ENCODE measurements at places on chromosomes 3 and 15.

DNA sequence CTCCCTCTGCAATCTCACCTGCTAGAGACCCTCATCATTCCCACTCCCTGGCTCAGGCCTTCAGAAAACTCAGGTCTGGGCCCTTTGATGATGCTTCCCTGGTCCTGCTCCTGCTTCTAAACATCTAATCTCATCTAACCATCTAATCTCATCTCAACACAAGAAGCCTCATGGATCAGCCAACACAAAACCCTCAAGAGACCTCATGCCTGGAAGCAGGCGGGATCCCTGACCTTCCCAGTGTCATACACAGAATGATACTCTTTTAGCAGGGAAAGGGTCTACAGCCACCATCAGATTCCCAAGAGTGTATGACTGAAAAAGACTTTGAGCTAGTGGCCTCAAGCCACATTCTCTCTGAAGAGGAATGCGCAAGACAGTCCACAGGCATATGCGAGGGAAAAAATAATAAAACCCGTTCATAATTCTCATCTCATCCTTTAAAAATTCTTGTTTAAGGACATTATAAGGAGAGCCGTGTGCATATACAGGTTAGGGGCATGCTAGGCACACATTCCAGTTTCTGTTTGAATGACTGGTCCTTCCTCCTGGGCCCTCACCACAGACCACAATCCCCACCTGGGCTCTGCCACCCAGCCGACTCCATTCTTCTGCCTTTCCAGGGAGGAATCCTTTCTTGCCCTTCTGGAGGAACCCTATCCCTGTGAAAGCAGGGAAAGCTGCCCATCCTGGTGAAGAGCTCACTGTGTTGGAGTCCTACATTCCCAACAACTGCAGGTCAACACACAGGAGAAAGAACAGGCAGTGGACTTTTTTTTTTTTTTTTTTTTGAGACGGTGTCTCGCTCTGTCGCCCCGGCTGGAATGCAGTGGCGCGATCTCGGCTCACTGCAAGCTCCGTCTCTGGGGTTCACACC, 2.2 kb downstream of the ZXDC start:
- peak; percentile 3 for DNase-seq
- peaks cover 33% of the 10 kb centered on the region for H3K4me1 ChIP-seq
- no peak overlapping the region for H3K4me3 ChIP-seq
- no peaks in the 10 kb centered on the region for H3K27me3 ChIP-seq
- H3K27ac ChIP-seq: no peak overlapping the region

- no peak overlapping the region for H3K27ac ChIP-seq
- H3K36me3 ChIP-seq: no peaks in the 10 kb centered on the region
- no peak overlapping the region for H3K4me3 ChIP-seq
- H3K4me1 ChIP-seq: peaks cover 20% of the 10 kb centered on the region
These were observed 303.1 kb downstream of the RPLP1 start for GRCh38 chr15:69755551-69756310.

DNA sequence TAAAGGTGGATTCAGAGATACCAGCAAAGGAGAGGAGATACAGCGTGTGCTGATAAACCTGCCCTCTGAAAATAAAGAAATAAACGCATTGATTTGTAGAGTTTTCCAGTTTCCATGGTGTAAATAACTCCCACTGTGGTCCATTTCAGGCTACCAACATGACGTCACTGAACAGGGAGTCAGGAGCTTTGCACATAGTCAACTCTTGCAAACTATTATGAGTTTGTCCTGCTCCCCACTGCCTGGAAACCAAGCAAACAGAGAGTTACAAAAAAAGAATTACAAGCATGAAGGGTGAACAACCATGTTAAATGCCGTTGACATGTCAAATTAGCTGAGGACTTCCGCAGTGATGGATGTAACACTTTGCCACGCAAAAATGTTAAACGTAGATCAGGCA, 70.4 kb upstream of the GATA2 start:
- H3K27me3 ChIP-seq: peaks cover 77% of the 10 kb centered on the region
- no peak overlapping the region for H3K27ac ChIP-seq
- peaks cover 7% of the 10 kb centered on the region for H3K4me1 ChIP-seq
- no peaks in the 10 kb centered on the region for H3K36me3 ChIP-seq
- no peak overlapping the region for H3K4me3 ChIP-seq

GRCh38 chr15:87579537-87579936, 677.0 kb downstream of the NTRK3 start:
- no peaks in the 10 kb centered on the region for H3K27me3 ChIP-seq
- H3K27ac ChIP-seq: no peak overlapping the region
- no peaks in the 10 kb centered on the region for H3K4me1 ChIP-seq

DNA sequence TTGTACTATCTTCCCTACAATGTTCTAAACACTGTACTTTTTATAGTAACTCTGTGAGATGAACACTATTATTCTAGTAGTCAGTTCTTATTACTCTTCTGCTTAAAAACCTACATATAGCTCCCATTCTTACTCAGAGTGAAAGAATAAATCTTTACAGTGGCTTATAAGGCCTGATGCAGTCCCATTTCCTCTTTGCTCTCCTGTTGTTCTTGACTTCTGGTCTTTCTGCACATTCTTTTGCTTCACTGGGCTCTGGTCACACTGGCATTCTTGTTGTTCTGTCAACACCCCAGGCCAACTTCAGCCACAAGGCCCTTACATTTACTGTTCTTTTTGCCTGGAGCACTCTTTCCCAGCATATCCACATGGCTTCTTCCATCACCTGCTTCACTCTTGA, 58.2 kb upstream of the TP63 start:
- DNase-seq: no peak
- H3K4me1 ChIP-seq: no peaks in the 10 kb centered on the region
- H3K27ac ChIP-seq: no peak overlapping the region
- no peak overlapping the region for H3K4me3 ChIP-seq

DNA sequence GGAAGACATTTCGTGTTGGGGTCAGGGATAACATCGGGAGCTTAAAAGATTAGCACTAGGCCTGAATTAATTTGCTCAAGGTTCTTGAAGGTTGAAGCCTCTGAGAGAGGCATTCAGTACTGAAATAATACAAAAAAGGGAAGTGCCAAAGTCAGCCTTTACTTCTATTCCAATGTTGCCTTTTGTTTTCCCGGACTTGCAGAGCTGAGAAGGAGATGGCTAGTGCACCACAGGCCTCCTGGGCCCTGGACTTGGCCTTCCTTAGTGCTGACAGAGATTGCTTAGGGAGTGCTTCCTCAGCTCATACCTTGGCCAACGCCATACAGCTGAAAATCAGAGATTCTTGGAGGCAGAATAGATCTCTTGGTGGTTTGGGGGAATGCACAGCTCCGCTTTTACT, 333.6 kb upstream of the TBL1XR1 start:
- no peaks in the 10 kb centered on the region for H3K4me1 ChIP-seq
- no peaks in the 10 kb centered on the region for H3K27me3 ChIP-seq
- no peak overlapping the region for H3K4me3 ChIP-seq
- no peak for DNase-seq
- H3K27ac ChIP-seq: no peak overlapping the region
- no peaks in the 10 kb centered on the region for H3K36me3 ChIP-seq

DNA sequence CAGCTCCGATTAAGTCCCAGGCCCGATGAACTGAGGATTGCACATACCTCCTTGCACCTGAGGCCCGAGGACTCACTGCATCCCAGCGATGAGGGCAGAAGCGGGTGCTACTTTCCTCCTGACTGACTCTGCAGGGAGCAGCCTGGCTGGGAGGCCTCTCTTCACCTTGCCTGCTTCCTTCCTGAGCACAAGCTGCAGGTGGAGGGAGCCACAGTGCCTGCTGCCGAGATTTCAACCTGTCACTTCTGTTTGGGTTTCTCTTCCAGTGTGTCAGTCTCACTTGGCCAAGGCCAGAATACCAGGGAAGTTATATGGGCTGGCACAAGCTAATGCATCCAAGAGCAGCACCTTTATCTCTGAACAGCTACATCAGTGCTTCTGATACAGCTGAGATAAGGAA, 185.4 kb downstream of the NTRK3 start:
- H3K27me3 ChIP-seq: peaks cover 63% of the 10 kb centered on the region
- H3K4me3 ChIP-seq: no peak overlapping the region
- H3K27ac ChIP-seq: no peak overlapping the region
- no peak for DNase-seq
- no peaks in the 10 kb centered on the region for H3K4me1 ChIP-seq

GRCh38 chr3:58271901-58272501, 34.0 kb upstream of the RPP14 start:
- H3K4me3 ChIP-seq: no peak overlapping the region
- peaks cover 15% of the 10 kb centered on the region for H3K36me3 ChIP-seq
- peak; percentile 81 for DNase-seq
- H3K4me1 ChIP-seq: peaks cover 3% of the 10 kb centered on the region

- no peak for DNase-seq
- H3K4me3 ChIP-seq: no peak overlapping the region
- H3K27me3 ChIP-seq: no peaks in the 10 kb centered on the region
- no peak overlapping the region for H3K27ac ChIP-seq
These were observed 14.9 kb downstream of the IGSF10 start for GRCh38 chr3:151446002-151446340.

DNA sequence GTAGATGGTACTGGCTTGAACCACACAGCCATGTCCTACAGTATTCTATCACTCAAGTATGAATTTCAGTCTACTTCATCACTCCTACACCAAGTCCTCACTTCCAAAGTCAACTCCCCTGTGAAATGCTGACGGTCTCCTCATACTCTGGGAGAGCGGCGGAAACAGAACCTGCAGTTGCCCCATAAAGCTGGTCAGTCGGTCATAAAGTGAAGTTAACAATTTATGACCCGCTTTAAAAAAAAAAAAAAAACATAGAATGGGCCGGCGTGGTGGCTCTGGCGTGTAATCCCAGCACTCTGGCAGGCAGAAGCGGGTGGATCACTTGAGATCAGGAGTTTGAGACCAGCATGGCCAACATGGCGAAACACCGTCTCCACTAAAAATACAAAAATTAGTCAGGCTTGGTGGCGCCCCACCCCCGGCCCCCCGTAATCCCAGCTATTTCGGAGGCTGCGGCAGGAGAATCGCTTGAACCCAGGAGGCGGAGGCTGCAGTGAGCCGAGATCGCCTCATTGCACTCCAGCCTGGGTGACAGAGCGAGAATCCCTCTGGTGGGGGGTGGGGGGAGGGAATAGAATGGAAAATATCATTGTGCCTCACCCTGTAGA, 2.1 kb downstream of the TRANK1 start:
- peaks cover 14% of the 10 kb centered on the region for H3K4me1 ChIP-seq
- no peak overlapping the region for H3K4me3 ChIP-seq
- no peaks in the 10 kb centered on the region for H3K27me3 ChIP-seq
- H3K27ac ChIP-seq: no peak overlapping the region
- H3K36me3 ChIP-seq: no peaks in the 10 kb centered on the region

GRCh38 chr3:29890801-29891200, 609.9 kb downstream of the RBMS3 start:
- no peak for DNase-seq
- no peaks in the 10 kb centered on the region for H3K36me3 ChIP-seq
- H3K27me3 ChIP-seq: no peaks in the 10 kb centered on the region
- H3K4me3 ChIP-seq: no peak overlapping the region
- peaks cover 1% of the 10 kb centered on the region for H3K4me1 ChIP-seq
- no peak overlapping the region for H3K27ac ChIP-seq

DNA sequence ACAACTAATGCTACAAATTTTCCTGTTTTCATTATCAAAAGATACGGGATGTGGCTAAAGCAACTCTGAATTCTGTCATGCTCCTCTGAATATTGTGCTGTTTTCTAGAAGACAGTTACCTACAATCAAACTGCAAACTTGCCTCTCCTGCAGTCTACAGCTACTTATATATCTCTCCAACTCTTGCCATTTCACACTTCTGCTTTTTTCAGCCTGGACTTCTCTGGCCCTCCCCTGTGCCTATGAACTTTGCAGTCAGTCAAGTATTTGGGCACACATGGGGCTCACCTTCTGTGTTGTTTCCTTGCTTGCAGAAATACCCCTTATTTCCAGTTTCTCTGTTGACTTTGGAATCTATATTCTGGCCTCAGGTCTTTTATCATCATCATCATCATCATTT, 575.6 kb downstream of the GRM7 start:
- no peaks in the 10 kb centered on the region for H3K36me3 ChIP-seq
- no peak for DNase-seq
- H3K27me3 ChIP-seq: no peaks in the 10 kb centered on the region
- H3K4me3 ChIP-seq: no peak overlapping the region

- H3K4me1 ChIP-seq: no peaks in the 10 kb centered on the region
- no peak overlapping the region for H3K4me3 ChIP-seq
- H3K27ac ChIP-seq: no peak overlapping the region
- peak; percentile 88 for DNase-seq
- no peaks in the 10 kb centered on the region for H3K27me3 ChIP-seq
These were observed 222.0 kb downstream of the MCTP2 start for GRCh38 chr15:94453227-94453988.
